ENCODE measurements at places on chromosomes 5 and 9. TPM values are rescaled to one million over a fixed set of nuclear protein-coding genes. Genes with fewer than 3 reads are reported as not detected.

OR2V1 gene
- not detected for total RNA-seq

RORB gene
- not detected for total RNA-seq

CAMK2A gene
- total RNA-seq: 8.6 TPM

PLPPR1 gene
- 0.31 TPM for total RNA-seq

REXO4 gene
- 32.7 TPM for total RNA-seq

TMEM174 gene
- not detected for total RNA-seq

SHISAL2B gene
- not detected for total RNA-seq

POMT1 gene
- total RNA-seq: 47.5 TPM

GRCh38 chr5:142767911-142768310 is 2.3 kb upstream of the ARHGAP26 start:
- no peak for DNase-seq

DNA sequence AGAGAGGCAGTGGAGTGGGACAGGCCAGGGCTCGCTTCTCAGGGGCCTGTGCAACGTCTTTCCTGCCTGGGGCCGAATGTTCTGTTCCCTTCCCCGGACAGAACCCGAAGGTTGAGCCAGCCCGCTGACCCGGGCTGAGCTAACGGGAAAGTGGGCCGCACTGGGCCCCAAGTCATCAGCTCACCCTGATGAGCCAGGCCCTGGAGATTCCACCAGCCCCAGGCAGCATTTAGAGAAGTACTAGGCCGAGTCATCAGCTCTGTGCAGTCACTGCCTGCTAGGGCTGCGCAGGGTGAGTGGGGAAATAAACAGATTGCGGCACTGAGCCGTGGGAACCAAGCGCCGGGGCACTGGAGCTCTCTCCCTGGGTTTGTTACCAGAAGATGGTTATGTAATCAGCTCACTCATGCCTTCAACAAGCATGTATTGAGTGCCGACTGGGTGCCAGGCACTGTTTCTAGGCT is 29.1 kb upstream of the DUSP1 start:
- DNase-seq: no peak

DNA sequence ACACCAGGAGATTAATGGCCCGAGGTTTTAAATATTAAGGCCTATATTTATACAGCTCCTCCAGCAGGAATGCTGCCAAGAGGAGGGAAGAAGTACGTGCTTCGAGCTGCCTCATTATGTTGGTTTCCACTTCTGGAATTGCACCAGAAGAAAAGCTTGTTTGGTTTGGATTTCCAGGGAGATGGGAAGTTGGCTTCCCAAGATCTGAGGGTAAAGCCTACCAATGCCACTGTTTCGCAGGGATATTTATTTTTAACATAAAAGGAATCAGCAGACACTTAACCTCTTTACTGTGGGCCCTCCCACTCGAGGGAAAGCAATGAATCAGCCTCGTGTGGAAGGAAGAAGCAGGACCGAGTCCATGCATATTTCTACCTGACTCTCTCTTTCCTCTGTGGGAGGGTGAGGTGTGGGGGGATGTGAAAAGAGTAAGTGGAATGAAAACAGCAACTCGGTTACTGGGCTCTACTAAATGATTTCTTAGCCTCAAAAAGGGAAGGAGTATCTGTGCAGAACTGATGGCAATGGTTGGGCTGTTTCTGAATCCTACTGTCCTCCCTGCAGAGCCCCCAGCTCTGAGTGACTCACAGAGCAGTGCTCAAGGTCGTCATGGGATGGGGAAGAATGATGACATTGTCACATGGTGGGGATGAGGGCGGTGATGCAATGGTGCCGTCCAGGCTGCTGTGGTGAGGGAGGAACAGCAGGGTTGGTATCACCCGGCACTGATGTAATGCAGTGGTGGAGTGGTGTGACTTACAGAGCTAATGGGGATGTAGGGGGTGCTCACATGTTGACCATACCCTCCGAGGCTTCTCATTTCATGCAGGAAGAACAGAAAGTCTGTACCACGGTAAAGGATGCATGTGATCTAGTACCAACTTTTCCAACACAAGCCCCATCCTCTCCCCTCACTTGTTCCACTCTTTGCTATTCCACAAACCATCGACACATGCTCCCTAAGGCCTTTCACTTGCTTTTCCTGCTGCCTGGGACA is 215.0 kb upstream of the PANK3 start:
- DNase-seq: peak; percentile 29

GRCh38 chr9:133684121-133684935 is 48.2 kb downstream of the DBH start:
- DNase-seq: no peak

DNA sequence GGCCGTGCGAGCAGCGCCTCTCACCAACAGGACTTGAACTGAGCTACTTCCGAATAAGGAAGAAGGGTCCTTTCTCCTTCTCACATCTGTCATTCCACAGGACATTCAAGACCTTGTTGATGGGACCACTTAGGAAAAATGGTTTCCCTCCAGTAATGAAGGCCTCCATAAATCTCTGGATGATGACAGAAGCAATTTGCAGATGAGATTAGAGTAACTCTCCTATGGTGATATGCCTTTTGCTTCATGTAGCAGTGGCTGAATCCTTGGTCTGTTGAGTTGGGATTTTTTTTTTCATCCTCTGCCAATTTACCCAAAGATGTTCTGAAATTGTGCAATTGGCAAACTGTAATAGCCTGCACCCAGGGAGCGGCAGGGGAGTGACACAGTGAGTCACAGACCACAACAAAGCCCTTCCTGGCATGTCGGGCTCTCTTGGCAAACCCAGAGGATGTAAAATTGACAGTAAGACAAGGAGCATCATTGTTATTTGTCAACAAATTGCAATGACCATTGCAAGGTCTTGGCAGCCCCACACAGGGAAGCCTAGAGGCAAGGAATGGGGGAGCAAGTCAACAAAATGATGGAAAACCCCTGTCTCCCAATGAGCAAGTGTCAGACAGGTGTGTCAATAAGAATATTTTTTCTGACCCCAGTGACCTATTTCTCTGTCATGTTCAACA is 275.9 kb downstream of the ACTL7B start:
- DNase-seq: peak; percentile 79

DNA sequence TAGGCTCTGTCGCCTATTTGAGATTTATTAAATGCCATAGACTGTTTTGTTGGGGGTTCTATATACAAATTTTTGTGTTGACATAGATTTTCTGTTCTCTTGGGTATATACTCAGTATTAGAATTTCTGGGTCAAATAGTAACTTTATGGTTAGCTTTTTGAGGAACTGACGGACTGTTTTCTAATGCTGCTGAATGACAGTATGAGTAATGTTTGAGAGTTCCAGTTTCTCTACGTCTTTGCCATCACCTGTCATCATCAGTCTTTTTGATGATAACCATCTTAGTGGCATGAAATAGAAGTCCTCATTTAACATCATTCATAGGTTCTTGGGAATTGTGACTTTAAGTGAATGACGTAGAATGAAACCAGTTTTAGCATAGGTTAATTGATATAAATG is 60.1 kb downstream of the CCDC171 start:
- DNase-seq: no peak

GRCh38 chr9:97759581-97760288 is 62.6 kb upstream of the XPA start:
- DNase-seq: no peak

DNA sequence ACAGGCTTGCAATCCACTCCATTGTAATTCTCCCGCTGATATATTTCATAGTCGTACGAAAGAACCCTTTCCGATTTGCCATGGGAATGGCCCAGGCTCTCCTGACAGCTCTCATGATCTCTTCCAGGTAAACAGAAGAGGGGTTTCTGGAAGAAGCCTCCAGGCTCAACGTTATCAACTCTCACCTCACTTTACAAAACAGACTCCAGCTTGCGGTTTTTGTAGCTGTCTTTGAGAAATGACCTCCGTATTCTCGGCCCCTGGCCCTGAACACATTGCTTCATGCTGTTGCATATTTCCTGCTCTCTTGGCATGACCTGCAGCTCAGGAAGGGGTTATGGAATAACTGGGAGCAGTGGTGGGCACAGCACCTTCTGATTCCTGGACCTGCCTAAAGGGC is 85.7 kb downstream of the SLC1A1 start:
- no peak for DNase-seq

DNA sequence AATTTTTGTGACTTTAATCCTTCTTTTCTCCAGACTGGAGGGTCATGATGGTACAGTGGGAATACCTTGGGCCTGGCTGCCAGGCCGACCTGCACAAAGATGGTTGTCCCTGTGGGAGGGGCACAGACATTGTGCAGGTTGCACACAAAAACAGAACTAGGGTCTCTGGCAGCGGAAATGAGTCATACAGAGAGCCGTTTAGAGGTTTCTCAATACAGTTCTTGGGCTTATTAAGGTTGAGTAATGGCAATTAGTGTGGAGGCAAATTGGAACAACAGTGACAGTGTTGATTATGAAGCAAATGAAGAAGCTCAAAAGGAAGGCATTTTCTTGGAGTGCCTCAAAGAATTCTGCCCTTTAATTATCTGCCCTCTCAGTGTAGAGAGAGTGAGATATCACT is 173.6 kb downstream of the TENT4A start:
- no peak for DNase-seq

DNA sequence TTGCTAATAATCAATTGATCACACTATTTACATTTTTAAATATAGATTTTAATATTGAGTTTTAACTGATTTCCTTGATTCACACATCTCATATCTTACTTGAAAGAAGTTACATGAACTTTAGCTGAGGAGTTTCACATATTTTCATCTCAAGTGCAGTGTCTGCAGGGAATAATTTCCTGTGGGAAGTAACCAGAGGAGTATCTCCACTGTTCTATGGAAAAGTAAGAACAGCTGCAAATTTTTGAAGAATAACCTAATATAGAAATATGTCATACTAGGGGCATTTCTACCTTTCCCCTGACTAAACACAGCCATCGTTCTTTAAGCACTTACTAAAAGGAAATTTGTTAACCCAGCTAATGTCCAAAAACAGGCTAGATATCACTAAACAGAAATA is 546.4 kb downstream of the EFNA5 start:
- DNase-seq: peak; percentile 51

DNA sequence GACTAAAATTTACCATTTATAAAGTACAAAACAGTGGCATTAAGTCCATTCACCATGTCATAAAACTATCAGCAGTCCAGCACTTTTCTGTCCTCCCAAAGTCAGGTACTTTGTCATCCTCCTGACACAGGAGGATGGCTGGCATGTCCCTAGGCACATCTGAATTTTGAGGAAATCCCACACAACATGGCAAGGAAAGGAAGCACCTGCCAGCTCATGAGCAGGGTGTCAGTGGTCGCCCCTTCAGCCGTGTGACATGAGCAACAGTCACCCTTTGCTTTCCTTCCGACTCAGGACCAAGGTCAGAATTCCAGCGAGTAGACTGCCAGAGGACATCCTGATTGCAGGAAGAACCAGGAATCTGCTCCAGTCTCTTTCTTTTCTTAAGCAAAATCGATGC is 77.1 kb downstream of the PPARGC1B start:
- no peak for DNase-seq
